ENCODE measurements at places on chromosomes 16 and 17. TPM values are rescaled to one million over a fixed set of nuclear protein-coding genes. Genes with fewer than 3 reads are reported as not detected.
A peak's percentile ranks its signal among the peaks of the same experiment; 100 is the strongest.

DNA sequence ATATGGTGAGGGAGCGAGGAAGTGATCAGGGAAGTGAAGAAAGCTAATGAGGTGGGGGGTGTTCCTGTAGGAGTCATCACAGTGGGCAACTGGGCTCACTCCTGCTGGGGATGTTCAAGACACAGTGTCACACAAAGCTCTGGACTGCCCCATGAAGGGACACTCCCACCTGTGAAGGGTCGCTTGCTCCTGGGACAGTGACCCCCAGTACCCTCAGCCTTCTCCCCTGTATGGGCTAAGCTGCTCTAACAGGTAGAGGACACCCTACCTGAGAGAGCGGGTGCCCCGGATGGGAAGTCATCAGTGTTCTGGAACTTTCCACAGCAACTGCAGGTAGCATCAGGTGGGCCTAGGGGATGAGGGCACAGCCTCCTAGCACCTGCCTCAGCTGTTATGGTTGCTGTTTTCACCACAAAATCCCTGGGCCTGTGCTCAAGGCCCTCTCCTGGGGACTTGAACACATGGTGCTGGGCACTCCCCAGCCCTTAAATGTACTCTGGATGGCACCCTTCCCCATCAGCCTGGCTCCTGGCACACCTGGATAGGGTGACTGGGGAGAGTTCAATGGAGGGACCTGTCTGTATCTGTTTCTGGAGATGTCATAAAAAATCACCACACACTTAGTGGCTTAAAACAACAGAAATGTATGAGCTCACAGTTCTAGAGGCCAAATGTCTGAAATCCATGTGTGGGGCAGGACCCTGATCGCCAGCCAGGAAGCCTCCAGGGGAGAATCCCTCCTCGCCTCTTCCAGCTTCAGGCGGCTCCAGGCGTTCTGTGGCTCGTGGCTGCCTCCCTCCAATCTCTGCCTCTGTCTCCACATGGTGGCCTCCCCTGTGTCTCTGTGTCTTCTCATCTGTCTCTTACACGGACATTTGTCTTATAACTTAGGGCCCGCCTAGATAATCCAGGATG is 104.0 kb upstream of the CDH5 start:
- DNase-seq: no peak

GRCh38 chr16:72838951-72839350 is 209.0 kb downstream of the ZFHX3 start:
- no peak for DNase-seq

- no peak for DNase-seq
Observed at GRCh38 chr16:64012166-64012565, 1109.7 kb downstream of the CDH11 start.

DNA sequence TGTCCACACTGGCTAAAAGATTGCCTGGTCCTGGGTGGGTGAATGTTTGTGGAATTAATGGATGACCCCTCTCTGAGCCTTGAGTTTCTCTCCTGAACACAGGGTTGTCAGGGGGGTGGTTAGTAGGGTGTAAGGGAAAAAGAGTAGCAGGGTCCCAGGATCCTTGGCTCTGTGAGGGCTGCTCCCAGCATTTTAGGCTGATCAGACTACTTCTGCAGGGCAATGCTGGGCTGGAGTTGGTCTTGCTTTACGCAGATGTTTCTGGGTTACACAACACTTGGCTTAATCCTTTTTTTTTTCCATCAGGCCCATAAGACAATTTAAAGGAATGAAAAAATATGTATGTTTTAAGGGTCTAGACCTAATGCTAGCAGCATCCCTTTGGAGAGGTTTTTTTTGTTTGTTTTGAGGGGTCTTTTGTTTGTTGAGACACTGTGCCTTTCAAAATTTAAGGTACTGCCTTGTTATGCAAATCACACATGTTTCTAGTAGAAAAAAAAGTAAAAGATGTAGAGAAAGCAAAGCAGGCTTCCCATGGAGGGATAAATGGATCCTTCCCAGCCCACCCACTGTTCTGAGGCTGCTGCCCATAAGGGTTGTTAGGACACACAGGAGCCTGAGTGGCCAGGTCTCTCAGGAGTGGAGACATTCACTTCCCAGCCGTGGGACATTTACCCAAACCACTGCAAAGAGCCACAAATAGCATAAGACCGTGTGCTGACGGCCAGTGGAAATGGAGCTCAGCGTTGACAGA is 225.6 kb upstream of the HSBP1 start:
- DNase-seq: no peak

DNA sequence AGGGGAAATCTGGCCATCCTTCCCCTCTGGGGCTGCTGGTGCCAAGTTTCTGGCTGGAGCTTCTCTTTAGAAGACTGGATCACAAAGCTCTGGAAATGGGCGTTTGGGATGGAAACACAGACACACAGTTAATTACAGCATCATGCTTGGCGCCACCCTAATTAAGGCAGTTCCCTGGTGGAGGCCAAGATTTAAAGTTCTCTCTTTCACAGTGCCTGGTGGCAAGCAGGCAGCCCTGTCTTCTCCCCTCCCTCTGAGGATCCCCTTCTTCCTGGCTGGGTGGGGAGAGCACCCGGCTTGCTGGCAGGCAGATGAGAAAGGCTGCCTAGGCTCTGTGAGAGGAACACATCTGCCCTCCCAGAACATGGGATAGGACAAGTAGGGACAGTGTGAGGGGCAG is 59.0 kb upstream of the NKD1 start:
- no peak for DNase-seq

GRCh38 chr17:73091770-73092522 is 542 bp downstream of the SLC39A11 start:
- DNase-seq: no peak

DNA sequence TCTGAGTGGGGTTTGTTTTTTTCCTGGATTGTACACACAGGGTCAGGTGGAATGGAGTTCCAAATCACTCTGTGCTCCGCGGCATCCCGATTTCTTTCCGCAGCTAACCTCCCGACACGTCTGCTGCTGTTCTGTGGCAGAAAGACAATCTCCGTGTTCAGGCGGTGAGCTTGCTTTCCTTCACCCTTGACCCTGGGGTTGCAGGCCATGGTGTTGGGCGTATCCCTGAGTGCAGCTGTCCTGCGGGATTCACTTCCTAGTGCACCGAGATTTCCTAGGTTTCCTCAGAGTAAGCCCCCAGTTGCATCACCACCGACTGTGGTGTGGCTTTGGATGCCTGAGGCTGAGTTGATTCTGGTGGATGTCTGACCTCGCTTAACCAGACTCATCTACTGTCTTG is 7.8 kb upstream of the ARL6IP1 start:
- DNase-seq: no peak

- no peak for DNase-seq
Observed at GRCh38 chr17:66364990-66365490, 62.6 kb downstream of the PRKCA start.

DNA sequence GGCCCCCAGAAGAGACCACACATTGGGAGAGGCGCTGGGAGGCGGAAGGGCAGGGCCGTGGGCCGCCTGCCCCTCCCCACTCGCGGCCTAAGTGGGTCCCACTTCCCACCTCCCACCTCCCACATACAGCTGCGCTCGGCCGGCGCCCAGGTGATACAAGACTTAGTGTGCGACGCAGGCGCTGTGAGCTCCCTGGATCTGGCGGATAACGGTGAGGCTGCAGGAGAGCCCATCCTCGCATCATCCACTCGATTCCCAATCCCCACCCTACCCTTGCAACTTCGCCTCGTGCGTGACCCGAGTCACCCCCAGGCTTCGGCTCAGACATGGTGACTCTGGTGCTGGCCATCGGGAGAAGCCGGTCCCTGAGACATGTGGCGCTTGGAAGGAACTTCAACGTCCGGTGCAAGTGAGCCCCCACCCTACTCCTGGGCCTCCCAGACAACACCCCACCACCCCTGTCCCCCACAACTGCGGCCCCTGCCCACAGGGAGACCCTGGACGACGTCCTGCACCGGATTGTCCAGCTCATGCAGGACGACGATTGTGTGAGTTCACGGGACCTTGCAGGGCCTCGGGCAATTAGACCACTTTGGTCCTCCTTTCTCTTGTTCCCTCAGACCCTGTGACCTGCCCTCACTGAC is 3.9 kb downstream of the CARMIL2 start:
- DNase-seq: no peak

GRCh38 chr16:49754495-49755312 is 101.2 kb downstream of the ZNF423 start:
- DNase-seq: no peak

- DNase-seq: peak; percentile 73
Observed at GRCh38 chr17:15262291-15263205, 2.6 kb downstream of the PMP22 start.

GRCh38 chr16:30567991-30568638 is 3.4 kb downstream of the ZNF688 start:
- peak; percentile 33 for DNase-seq

DNA sequence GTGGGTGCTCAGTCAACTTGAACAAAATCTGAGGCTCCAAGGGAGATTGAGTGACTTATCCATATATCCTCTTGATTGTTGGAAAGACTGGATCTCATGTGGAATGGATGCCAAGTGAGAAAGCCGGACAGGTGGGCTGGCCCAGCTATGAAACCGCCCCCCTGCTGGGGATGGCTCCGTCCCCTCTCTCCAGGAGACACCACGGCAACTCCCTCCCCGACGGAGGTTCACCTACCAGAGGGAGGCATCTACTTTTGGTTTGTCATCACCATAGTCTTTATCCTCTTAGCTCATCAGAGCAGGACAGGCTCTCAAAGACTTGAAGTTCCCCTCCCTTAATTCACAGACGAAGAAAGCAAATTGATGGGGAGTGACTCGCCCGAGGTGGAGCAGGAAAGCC is 1.8 kb upstream of the ALG1 start:
- no peak for DNase-seq

DNA sequence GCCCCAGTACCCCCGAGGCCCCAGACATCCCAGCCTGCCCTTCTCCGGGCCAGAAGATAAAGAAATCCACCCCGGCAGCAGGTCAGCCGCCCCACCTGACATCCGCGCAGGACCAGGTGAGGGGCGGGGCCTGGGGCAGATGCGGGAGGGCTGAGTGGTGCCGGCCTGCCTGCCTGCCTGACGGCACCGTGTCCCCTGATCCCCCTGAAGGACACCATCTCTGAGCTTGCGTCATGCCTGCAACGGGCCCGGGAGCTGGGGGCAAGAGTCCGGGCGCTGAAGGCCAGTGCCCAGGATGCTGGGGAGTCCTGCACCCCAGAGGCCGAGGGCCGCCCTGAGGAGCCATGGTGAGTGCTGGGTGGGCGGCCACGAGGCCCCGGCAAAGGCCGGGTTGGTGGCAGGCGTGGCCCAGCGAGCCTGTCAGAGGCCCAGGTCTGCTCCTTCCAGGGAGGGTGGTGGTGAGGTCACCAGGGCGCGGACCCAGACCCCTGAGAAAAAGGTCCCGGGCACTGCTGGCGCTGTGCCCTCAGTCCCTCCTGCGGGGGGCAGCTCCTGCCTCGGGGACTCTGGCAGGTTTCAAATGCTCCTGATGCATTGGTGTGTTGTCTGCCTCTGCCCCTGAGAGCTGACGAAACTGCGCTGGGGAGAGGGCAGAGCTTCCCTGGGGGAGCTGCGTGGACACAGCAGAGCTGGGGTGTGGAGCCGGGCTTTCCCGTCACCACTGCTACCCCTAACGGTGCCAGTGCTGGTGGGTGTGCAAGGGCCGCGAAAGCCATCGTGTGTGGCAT is 1.2 kb downstream of the CDT1 start:
- no peak for DNase-seq

DNA sequence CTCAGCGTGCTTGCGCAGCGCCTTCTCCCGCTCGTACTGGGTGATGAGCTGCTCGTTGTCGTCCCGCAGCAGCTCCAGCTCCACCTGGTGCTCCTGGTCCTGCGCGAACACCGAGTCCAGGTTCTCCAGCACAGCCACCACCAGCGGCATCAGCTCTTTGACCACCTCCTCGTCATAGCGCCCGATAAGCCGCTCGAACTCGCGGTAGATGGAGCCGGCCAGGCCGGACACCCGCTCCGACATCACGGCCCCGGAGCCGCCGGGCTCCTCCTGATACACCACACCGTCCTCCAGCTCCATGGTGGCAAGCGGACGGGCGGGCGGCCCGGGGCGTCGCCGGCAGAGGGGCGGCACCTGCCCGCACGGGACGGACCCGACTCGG is 320 bp downstream of the SPAG9 start:
- no peak for DNase-seq

DNA sequence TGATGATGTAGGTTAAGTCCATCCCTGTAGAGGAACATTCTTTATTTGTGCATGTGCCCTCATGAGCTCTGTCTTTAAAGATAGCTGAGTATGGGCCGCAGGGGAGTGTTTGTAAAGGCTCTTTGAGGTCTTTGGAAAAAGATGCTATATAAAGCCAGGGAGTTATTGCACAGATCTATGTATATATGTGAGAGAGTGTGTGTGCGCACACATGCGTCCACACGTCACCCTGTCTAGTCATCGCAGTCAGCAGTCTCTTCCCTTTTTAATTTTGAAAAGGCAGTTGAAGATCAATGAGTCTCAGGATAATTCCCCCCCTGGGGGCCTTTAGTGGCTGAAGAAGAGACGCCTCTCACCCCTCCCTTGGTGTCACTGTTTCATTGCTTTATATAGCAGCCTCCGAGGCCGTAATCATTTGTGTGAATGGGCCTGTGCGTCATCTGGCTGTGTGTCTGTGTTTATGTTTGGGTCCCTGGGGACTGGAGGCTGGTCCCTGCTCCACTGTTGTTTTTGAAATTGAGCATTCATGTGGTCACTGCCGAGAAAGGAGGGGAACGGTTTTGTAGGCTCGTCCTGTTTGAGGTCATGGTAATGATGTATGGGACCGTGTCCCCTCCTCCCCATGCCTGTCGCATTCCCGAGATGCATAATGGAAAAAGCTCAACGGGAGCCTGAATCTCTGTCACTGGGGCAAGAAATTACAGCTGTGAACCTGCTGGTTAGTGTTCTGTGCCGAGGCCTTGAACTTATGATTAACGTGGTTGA is 143.9 kb downstream of the SNX29 start:
- no peak for DNase-seq

DNA sequence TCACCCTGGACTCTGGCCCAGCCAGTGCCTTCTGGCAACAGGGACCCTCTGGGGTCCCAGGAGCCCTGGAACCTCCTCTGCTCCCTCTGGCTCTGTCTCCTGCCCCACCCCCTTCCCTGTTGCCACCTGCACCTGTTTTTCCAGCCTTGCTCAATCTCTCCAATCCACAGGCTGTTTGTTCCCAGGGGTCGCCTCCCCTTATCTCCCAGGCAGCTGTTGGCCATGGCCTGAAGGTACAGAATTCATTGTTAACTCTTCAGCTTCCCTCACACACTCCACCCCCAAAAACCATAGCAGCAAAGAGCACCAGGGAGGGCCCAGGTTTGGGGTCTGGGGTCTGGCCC is 39.3 kb upstream of the TOB1 start:
- no peak for DNase-seq

- DNase-seq: no peak
Observed at GRCh38 chr17:28792877-28793661, 49.3 kb downstream of the TRAF4 start.

PIRT gene
- polyA plus RNA-seq: not detected

RANBP10 gene
- polyA plus RNA-seq: 11.3 TPM

HAGHL gene
- 4.2 TPM for polyA plus RNA-seq

GPRC5C gene
- polyA plus RNA-seq: not detected

ABCC1 gene
- 102 TPM for polyA plus RNA-seq

ENPP7 gene
- not detected for polyA plus RNA-seq

HBQ1 gene
- not detected for polyA plus RNA-seq

MYH2 gene
- not detected for polyA plus RNA-seq

PIPOX gene
- 0.79 TPM for polyA plus RNA-seq

ARHGAP23 gene
- 19.3 TPM for polyA plus RNA-seq
